ENCODE measurements at places on chromosomes 16 and 17. TPM values are rescaled to one million over a fixed set of nuclear protein-coding genes. Genes with fewer than 3 reads are reported as not detected.
A peak's percentile ranks its signal among the peaks of the same experiment; 100 is the strongest.

CCL17 gene
- total RNA-seq: not detected

KRT10 gene
- total RNA-seq: 65.8 TPM

- peak; percentile 93 for DNase-seq
Observed at GRCh38 chr17:143785-144281, 6.5 kb downstream of the SCGB1C2 start.

GRCh38 chr17:40558890-40559563 is 6.2 kb downstream of the CCR7 start:
- DNase-seq: peak; percentile 62

DNA sequence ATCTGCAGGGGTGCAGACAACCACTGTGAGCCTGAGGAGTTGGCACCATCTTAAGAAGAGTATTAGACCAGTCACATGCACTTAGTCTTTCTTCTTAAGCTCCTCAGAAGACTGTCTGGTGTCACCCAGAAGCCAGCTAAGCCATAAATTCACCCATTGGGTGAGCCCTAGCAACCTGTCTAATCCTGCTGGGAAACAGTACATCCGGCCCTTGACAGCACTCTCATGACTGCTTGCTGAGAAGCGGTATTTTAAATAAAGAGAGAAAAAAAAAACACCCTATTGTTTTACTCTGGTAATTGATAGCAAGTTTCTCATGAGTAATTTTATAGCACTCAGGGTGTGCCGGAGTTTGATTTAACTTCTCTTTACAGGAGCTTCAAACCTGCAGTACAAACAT is 134.7 kb downstream of the SOX9 start:
- DNase-seq: no peak

- no peak for DNase-seq
Observed at GRCh38 chr17:8494506-8495111, 58.9 kb downstream of the NDEL1 start.

Measured in right cardiac atrium (tissue), 5 donors.